ENCODE measurements at places on chromosomes 4 and X. TPM values are rescaled to one million over a fixed set of nuclear protein-coding genes. Genes with fewer than 3 reads are reported as not detected.

The RTL3 gene
- 0.29 TPM for total RNA-seq

DNA sequence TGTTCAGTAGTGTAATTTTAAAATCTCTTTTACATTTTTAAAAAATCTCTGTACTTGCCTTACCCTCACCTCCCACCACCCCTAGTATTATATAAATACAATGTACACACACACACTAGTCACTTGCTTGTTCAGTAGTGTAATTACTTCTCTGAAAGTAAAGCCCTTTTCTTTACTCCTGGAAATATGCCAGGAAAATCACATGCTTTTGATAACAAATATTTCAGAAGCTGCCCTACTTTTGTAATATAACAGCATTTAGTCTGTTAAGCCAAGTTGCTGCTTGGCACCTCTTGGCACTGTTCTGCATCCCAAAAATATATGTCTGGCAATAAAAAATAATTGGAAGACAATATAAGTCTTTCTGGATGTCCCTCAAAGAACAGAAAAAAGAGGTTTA, 172.8 kb upstream of the APOOL start:
- no peaks in the 10 kb centered on the region for H3K4me1 ChIP-seq
- no peaks in the 10 kb centered on the region for H3K36me3 ChIP-seq
- H3K4me3 ChIP-seq = no peak overlapping the region
- no peak for DNase-seq

DNA sequence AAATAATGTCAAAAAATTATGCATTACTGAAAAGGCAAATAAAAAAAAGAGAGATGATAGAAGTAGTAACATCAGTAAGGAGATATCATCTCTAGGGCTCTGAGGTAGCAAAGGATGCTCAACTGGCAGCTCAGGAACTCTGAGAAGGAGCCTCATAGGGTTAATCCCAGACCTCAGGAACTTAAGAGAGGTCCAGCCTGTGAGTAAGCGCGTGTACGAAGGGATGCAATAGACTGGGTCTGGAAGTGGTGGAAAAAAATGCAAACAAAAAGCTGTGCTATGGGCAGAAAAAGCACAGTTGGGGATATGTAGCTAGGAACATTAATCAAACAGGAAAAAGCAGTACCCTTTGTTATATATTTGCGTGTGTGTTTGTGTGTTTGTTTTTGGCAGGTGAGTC, 282.0 kb downstream of the GALNTL6 start:
- H3K36me3 ChIP-seq = no peaks in the 10 kb centered on the region
- no peaks in the 10 kb centered on the region for H3K4me1 ChIP-seq
- no peak for DNase-seq
- no peak overlapping the region for H3K4me3 ChIP-seq
- H3K27me3 ChIP-seq = no peaks in the 10 kb centered on the region

The DOK7 gene
- total RNA-seq = 40.0 TPM

DNA sequence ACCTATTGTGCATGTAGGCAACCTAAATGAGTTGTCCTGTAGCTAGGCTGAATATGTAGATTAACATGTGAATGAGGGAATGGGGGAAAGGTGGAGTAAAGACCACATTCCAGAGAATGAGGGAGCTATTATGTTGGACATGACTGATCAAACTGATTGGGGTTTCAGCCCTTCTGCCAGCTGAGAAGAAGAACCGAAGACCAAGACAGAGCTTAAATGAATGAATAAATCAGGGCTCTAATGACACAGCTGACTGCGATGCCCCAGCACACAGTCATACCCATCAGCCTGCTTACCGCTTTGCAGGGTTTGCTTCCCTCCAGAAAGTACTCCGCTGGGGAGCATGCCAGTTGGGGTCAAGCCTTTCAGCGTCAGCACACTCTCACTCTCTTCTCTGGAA, 315.4 kb downstream of the PPP3CA start:
- H3K27me3 ChIP-seq = no peaks in the 10 kb centered on the region
- H3K27ac ChIP-seq = no peak overlapping the region
- no peak for DNase-seq
- no peaks in the 10 kb centered on the region for H3K36me3 ChIP-seq
- no peaks in the 10 kb centered on the region for H3K4me1 ChIP-seq

DNA sequence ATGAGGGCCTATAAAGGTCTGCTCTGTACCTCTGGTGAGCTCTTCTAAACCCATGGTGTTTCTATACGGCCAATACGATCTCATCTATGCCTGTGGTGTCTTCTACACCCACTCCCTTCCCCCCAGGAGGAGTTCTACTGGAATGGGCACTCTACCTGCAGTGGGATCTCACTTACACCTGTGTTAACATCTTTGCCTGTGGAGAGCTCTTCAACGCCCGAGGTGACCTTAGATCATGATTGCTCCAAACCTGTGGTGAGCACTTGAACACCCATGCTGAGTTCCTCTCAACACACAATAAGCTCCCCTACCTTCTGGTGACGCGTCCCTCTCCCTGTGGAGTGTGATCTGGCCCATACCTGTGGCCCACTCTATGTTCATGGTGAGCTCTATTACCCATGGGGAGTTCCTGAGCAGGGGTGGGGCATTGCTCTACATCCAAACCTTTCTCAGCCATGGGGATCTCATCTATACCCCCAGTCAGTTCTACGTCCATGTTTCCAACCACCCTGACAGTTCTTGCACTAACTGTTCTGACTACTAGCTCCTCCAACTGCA, 48.6 kb downstream of the BCOR start:
- no peaks in the 10 kb centered on the region for H3K27me3 ChIP-seq
- H3K36me3 ChIP-seq = peaks cover 55% of the 10 kb centered on the region
- no peak overlapping the region for H3K4me3 ChIP-seq
- no peak overlapping the region for H3K27ac ChIP-seq
- DNase-seq = no peak

GRCh38 chr4:1994938-1995337, 13.8 kb downstream of the NELFA start:
- no peaks in the 10 kb centered on the region for H3K27me3 ChIP-seq
- peaks cover 17% of the 10 kb centered on the region for H3K36me3 ChIP-seq
- H3K4me1 ChIP-seq = no peaks in the 10 kb centered on the region
- H3K4me3 ChIP-seq = no peak overlapping the region
- no peak for DNase-seq
- no peak overlapping the region for H3K27ac ChIP-seq

DNA sequence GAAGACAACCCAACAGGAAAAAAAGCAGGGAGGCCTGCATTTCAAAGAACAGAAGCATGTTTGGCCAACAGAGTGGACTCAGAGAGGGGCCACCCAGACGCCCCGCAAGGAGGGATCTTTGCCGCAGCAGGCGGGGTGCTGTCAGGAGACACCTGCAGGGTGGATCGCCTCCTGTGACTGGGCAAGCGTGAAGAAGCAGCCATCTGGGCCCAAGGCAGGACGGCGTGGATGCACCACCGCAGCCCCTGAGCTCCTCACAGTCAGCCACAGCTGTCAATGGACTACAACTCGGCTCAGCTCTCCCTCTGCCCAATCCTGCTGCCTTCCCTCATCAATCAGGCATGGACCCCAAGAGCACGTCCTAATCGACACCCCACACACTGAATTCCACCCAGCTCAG, 32.0 kb upstream of the MAN2B2 start:
- no peak overlapping the region for H3K27ac ChIP-seq
- no peaks in the 10 kb centered on the region for H3K4me1 ChIP-seq
- H3K4me3 ChIP-seq = no peak overlapping the region
- no peak for DNase-seq
- no peaks in the 10 kb centered on the region for H3K36me3 ChIP-seq

The UBQLN2 gene
- total RNA-seq = 31.7 TPM

GRCh38 chrX:95860127-95860526, 824.5 kb upstream of the DIAPH2 start:
- H3K27ac ChIP-seq = no peak overlapping the region
- no peaks in the 10 kb centered on the region for H3K4me1 ChIP-seq
- H3K27me3 ChIP-seq = no peaks in the 10 kb centered on the region
- DNase-seq = no peak
- H3K36me3 ChIP-seq = no peaks in the 10 kb centered on the region

Data from heart left ventricle (tissue), 16 donors.